ENCODE measurements at places on chromosomes 4 and X.

DNA sequence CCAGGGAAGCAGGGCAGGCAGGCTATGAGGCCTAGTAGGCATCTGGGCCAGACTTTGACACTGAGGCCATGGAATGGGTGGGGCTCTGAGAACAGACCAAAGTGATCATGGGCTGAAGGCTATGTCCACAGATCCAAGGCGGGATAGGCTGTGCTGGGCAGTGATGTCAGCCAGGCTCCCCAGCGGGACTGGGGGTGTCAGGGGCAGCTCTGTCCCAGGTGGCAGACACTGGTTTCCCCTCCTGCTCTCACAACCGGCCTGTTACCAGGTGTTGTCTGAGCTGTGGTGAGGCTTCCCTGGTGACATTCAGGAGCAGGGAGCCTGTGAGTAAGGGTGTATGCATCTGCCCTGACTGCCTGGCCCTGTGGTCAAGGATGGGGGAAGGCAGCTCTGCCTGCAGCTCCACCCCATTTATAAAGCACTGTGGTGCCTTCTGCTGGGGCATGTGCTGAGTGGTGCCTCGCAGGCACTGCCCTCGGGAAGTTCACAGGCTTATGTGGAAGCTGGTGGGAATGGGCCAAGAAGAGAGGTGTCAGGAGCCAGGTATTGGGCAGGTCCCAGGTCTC lies 2.9 kb downstream of the IL9R start:
- no peak for DNase-seq

DNA sequence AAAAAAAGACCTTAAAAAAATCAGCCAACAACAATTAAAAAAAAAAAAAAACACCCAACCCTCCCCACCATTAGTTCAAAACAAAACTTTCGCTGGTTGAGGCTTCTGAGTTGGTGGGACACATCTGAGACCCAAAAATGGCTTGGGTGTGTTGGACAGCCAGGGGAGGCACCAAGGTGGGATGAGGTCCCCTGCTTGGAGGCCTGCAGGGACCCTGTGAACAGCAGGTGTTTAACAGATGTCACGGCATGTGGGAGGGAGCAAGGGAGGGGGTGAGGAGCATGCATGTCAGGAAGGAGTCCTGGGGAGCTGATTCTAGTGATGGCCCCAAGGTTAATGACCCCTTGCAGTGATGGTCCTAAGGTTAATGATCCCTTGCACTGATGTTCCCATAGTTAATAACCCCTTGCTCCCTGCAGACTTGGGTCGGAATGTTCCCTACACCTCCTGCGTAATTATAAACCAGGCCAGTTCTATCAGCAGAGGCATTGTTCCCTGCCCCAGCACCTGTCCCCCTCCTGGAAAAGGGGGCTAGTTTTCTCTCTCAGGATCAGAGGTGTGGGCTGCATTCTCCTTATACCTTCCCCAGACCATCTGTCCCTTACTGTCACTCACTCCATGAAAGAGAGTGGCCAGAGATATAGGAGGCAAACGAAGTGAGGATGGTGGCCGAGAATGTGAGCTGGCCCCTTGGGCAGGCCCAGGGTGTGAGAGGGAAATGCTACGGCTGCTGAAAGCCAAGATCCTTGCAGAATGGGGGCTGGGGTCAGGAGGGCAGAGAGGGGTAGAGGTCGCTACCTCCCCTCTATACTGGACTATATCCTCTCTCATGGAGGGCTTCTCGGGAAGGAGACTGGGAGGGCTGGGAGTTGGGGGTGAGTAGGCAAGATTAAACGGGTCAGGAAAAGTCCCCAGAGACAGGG lies 2.3 kb upstream of the FOXP3 start:
- DNase-seq = no peak

DNA sequence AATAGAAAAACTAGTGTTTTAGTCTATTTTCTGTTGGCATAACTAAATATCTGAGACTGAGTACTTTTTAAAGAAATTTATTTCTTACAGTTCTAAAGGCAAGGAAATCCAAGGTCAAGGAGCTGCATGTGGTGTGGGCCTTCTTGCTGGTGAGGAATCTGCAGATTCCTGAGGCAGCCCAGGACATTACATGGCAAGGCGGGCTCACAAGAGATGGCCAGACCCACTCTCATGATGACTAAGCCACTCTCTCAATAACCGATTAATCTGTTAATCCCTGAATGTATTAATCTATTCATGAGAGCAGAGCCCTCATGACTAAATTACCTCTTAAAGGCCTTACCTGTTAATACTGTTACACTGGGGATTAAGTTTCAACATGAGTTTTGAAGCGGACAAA lies 340.8 kb downstream of the GRXCR1 start:
- no peak for DNase-seq

DNA sequence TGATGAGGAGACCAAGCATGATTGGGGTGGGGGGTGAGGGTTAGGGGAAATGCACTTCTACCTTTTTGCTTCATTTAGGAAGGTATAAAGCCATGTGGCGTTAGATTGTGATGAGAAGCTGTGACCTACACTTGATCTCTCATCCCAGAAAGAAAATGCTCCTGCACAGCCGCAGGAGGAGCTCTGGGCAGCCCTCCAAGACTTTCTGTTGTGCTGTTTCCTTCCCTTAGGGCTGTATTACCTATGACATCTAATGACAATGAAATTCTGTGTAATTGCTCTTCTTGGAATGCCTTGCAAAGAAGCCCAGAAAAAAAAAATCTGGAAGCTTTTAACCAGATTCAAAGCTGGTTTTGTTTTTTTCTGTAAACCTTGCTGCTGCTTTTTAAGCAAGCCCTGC lies 13.4 kb downstream of the PRPS2 start:
- no peak for DNase-seq

Data from T-helper 1 cell (primary cell).